ENCODE measurements at places on chromosomes 6 and 20. TPM values are rescaled to one million over a fixed set of nuclear protein-coding genes. Genes with fewer than 3 reads are reported as not detected.
A peak's percentile ranks its signal among the peaks of the same experiment; 100 is the strongest.

DNA sequence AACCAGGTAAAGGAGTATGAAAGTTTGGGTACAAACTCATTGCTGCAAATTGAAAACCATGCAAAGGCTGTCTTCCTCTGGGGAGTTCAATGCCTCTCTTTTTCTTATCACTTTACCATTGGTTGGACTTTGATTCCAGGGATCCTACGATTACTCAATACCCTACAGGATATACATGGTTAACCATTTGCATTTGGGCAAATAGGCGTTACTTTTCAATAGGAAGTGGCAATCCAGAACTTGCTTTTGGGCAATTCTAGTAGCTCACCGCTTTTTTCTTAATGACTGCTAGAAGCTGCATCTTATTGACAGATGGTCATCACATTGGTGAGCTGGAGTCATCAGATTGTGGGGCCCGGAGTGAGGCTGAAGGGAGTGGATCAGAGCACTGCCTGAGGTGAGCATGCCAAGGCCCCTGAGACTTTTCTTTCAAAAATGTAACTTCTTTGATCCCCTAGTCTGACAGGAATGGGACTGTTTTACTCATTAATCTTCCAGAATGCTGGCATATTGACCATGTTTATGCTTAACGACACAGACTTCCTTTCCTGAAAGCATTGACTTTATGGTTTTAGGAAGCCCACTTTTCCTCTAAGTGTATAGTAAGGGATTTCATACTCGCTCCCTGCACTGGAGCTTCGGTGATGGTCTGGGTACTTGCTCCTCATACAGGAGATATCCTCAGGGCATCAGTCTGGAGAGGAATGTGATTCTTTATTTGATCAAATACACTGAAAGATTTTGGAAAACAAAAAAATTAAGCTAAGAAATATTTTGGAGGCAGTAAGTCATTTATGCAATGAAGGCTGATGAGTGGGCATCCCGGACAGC lies at the start of gene CCR6:
CCR6 (plus strand) TSS at position 270 of the 831 bp plus-strand sequence. CDS start 13,039 bp downstream, outside the sequence.
- DNase-seq, result no peak

- DNase-seq, result peak; percentile 70
Measured at GRCh38 chr6:139698526-139699176, 324.2 kb upstream of the CITED2 start.

- no peak for DNase-seq
Measured at GRCh38 chr6:163661272-163661671, 246.8 kb downstream of the QKI start.

GRCh38 chr6:147281895-147282565 lies 77.8 kb downstream of the STXBP5 start:
- DNase-seq, result no peak

DNA sequence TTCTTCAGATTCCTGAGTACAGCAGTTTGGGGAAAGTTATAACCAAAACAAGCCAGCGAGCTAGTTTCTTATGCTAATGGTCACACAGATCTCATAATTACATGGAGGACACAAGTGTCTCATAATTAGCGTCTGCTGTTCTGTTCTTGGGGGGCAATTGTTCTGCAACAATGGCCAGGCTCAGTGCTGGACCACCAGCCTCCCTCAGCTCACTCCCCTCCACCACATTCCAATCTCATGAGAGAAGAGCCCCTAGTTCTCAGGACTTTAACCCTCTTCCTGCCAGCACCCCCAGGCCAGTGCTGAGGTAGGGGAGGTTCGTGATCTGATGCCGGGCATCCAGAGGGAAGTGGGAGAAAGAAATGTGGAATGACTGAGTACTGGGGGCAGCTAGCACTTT lies 20.2 kb upstream of the TOX2 start:
- DNase-seq, result no peak

DNA sequence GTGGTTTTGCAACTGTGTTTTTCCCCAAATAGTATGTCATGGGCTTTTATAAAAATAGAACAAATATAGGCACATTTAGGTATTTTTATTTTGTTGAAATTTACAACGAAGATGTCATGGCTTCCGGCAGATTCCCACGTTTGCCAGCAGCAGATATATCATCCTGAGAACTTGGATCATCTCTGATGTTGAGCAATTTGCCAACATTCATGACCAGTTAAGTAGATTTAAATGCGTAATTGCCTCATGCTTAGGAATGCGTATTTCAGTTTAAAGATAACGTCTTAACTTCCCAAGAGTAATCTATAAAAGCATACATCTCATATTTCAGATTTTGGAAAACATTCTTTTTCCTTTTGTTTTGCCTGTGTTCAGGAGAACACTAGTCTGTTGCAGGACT lies 457.8 kb downstream of the QKI start:
- no peak for DNase-seq

DNA sequence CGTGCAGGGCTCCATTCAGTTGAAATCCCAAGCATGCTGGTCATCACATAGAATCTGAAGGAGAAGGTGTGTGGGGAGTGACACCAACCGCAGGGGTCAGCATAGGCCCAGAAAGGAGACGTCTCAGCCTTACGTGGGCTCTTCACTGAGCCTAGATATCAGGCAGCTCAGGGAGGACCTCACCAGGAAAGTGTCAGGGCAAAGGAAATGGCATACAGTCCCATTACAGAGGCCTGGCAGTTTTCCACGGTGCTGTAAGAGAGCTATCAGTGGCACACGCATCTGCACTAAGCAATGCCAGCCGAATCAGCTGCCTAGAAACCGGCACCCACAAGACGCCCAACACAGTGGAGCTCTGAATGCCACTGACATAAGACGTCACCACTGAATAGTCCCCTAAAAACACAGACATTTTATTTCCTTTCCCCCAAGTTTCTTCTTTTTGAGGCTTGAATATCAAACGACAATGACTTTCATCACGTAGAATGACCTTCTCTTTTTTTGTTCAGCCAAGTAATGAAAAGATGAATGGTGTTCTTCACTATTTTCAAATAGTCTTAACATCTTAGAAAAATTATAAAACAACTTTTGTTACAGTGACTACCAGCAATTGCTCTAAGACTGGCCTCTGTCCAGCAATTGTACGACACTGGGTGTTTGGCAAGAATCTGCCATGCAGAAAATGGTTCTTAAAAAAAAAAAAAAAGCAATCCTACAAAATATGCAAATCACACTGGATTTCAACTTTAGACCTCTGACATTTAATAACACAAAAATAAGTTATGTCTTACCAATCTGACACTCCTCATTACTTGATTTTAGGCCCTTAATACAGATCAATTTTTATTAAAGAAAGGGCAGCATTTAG lies 88.9 kb upstream of the FOXQ1 start:
- no peak for DNase-seq

DNA sequence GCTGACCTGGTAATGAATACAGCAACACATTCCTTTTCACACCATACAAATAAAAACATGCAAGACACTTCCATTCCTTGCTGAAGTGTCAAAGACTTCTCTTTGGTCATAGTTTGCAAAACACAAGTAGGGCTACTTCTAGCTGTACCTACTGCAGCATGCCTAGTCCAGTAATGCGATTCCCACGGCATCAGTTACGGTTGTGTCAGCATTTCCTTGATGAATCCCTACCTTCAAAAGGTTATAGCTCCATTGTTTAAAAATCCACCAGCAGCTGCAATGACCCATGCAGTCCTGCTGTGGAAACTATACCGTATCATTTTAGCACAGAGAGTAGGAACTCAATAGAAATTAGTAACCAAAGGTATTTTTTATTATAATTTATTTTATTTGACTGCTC lies 1371.5 kb downstream of the EPHA7 start:
- no peak for DNase-seq

GRCh38 chr20:8796088-8796660 lies 272.7 kb upstream of the PLCB4 start:
- no peak for DNase-seq

DNA sequence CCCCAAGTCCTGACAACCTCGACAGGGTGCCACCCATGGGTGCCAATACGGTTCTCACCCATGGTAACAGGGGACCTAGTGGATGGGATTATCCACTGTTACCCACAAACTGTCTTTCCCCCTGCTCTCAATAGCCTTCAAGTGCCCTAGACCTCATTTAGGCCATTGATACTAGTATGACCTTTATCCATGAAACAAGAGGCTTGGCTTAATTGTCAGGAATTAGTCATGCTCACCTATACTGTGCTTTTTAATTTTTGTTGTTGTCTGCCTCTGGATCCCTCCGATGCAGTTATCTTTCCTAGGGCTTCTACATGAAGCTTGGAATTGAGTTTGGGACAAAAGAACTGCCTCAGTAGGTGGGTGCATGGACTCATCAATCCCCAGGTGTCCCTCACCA lies 11.8 kb upstream of the IL22RA2 start:
- DNase-seq, result no peak

- no peak for DNase-seq
Measured at GRCh38 chr6:139776041-139776440, 401.6 kb upstream of the CITED2 start.

- DNase-seq, result no peak
Measured at GRCh38 chr6:8131265-8131897, 29.0 kb upstream of the EEF1E1 start.

The GABRR2 gene
- 2.8 TPM for total RNA-seq

All from sigmoid colon (tissue), 7 donors.